ENCODE measurements at places on chromosomes 6 and 20. TPM values are rescaled to one million over a fixed set of nuclear protein-coding genes. Genes with fewer than 3 reads are reported as not detected.

USP49 gene
- 7.3 TPM for total RNA-seq

TBX18 gene
- not detected for total RNA-seq

MYB gene
- total RNA-seq = 77.9 TPM

FLOT1 gene
- total RNA-seq = 132 TPM

TSHZ2 gene
- 2.9 TPM for total RNA-seq

TCF21 gene
- total RNA-seq = not detected

HDGFL1 gene
- total RNA-seq = not detected

SSTR4 gene
- not detected for total RNA-seq

ANGPT4 gene
- total RNA-seq = not detected

FAM209A gene
- 1.5 TPM for total RNA-seq

FABP7 gene
- total RNA-seq = not detected

DAAM2 gene
- not detected for total RNA-seq

RAB44 gene
- 0.07 TPM for total RNA-seq

SRSF3 gene
- 489 TPM for total RNA-seq

CRYBG1 gene
- 29.8 TPM for total RNA-seq

OGFR gene
- 79.2 TPM for total RNA-seq

HAO1 gene
- not detected for total RNA-seq

PRDM13 gene
- not detected for total RNA-seq

BMP2 gene
- not detected for total RNA-seq

ULBP1 gene
- 0.27 TPM for total RNA-seq

PROCR gene
- total RNA-seq = 0.41 TPM

CDC5L gene
- 27.3 TPM for total RNA-seq

RAET1L gene
- not detected for total RNA-seq

BMP5 gene
- total RNA-seq = not detected

TMEM239 gene
- total RNA-seq = not detected

DNAH8 gene
- total RNA-seq = 0.02 TPM

FAM217B gene
- total RNA-seq = 30.8 TPM

MBOAT1 gene
- total RNA-seq = 34.9 TPM

ARMH2 gene
- total RNA-seq = 1.4 TPM
